ENCODE measurements at places on chromosomes 13 and 19. TPM values are rescaled to one million over a fixed set of nuclear protein-coding genes. Genes with fewer than 3 reads are reported as not detected.

PRSS57 gene
- not detected for total RNA-seq

ELSPBP1 gene
- total RNA-seq, result not detected

N4BP2L1 gene
- total RNA-seq, result 5.3 TPM

GJB6 gene
- not detected for total RNA-seq

ACP5 gene
- total RNA-seq, result 11.8 TPM

NPHS1 gene
- 1.7 TPM for total RNA-seq

ZFP28 gene
- total RNA-seq, result 2.8 TPM

CERS1 gene
- total RNA-seq, result 22.6 TPM

DENND1C gene
- 6.3 TPM for total RNA-seq

C2CD4C gene
- total RNA-seq, result 7.9 TPM

PSG5 gene
- not detected for total RNA-seq

ZNF730 gene
- 32.6 TPM for total RNA-seq

RINL gene
- 14.5 TPM for total RNA-seq

PDX1 gene
- not detected for total RNA-seq

TNNI3 gene
- total RNA-seq, result 36.7 TPM
